ENCODE measurements at places on chromosomes 12 and 14.

- DNase-seq: no peak
These were observed 224.5 kb upstream of the FOXG1 start for GRCh38 chr14:28542040-28542439.

GRCh38 chr12:50013361-50014147 lies 11.7 kb downstream of the RACGAP1 start:
- no peak for DNase-seq

- no peak for DNase-seq
These were observed 24.9 kb upstream of the GCH1 start for GRCh38 chr14:54927551-54927950.

GRCh38 chr12:26833743-26834490 lies 923 bp upstream of the ITPR2 start:
- no peak for DNase-seq

DNA sequence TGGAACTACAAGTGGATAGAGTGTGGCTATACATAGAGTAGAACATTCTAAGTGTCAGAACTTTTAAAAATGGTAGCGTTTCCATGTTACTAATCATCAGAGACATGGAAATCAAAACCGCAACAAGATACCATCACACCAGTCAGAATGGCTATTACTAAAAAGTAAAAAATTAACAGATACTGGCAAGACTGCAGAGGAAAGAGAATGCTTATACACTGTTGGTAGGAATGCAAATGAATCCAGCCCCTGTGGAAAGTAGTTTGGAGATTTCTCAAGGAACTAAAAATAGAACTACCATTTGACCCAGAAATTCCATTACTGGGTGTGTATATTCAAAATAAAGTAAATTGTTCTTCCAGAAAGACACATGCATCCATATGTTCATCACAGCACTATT lies 518.6 kb downstream of the NELL2 start:
- DNase-seq: no peak

- no peak for DNase-seq
These were observed 95.7 kb downstream of the PDE3A start for GRCh38 chr12:20463913-20464524.

- DNase-seq: no peak
These were observed 12.6 kb downstream of the DTX1 start for GRCh38 chr12:113069149-113069548.

- DNase-seq: no peak
These were observed 13.5 kb downstream of the BMP4 start for GRCh38 chr14:53942970-53943750.

Measured in amygdala (tissue), 56 donors.